ENCODE measurements at places on chromosomes 4 and X.

GRCh38 chrX:53319614-53320542 lies 38.5 kb upstream of the IQSEC2 start:
- DNase-seq, result no peak

GRCh38 chr4:107654694-107655093 lies 65.3 kb downstream of the PAPSS1 start:
- DNase-seq, result no peak

GRCh38 chr4:88613417-88613875 lies 21.2 kb downstream of the HERC3 start:
- peak; percentile 63 for DNase-seq

DNA sequence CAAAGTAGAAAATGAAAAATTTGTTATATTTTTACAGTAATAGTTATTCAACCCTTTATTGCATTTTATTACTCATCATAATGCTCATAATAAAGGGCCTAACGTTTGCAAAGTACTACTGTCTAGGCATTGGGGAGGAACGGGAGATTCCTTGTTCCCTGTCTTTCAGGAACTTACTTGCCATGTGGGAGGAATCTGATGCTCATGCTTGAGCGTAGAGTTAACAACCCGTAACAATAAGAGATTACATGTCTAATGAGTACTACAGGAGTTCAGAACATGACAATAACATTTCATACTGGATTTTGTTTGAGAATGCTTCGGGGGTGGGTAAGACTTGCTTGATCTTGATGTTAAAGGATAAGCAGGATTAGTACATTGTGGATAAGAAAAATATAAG lies 2.9 kb downstream of the CCSER1 start:
- DNase-seq, result no peak

GRCh38 chr4:54274264-54274663 lies 45.2 kb downstream of the PDGFRA start:
- no peak for DNase-seq

DNA sequence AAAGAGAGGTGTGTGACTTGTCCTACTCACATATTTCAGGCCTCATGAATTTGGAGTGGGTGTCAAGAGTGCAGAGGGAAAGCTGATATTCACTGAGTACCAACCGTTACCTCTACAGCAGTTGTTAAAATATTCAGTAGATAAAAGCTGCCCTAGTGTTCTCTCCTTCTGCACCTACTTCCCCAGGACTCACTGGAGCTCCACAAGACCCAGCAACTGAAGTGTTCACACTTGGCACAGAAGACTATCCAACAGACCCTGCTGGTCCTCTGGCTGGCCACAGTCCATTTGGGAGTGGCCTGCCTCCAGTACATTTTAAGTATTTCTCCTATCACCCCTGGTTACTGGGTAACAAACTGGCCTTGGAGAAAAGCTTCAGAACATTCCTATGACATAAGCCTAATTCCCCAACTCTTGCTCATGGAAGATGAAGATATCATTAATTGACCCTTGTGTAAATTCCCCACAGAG lies 70.8 kb downstream of the PPARGC1A start:
- DNase-seq, result no peak

GRCh38 chr4:188781655-188782054 lies 642.4 kb downstream of the TRIML1 start:
- peak; percentile 13 for DNase-seq

DNA sequence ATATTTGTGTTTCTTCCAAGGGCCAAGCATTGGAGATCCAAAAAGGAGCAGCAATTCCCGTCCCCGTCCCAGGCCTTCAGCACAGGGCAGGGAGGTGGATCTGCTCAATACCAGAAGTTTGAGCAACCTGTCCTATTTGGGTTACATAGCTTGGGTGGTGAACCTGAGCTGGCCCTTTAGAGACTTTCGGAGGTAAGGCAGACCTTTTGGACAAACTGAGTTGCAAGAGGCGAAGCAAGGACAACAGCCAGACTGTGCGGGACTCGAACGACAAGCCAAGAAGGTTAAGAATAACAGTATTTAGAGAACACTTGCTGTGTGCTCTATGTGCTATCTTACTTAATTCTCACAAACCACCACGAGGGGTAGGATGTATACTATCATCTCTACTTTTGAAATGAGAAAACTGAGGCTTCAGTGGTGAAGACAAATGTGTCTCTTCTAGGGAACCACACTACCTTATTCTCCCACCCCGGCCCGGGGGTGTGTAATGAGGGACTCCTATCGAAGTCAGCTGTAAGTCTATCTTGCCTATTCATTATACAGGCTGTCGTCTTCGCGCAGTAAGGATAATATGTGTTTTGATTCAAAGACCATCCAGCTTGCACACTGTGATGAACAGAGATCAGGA lies 1.3 kb downstream of the NOP14 start:
- DNase-seq, result peak; percentile 85

DNA sequence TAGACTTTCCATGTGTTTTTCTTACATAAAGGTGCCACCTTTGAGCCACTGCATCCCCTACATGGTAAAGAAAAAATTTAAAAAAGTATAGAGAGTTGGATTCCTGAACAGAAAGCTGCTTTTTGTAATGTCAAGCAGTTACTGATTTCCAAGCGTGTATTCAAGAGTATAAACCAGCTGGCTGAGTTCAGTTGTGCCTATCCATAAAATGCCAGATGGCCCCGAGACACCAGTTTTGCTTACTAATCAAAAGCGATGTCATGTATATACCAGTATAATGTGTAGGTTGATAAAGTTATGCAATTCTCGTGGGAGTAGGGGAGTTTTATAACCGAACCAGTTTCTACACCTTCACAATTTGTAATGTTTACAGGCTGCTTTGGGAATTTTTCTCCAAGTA lies 26.2 kb upstream of the PNPLA4 start:
- DNase-seq, result no peak

GRCh38 chr4:47914926-47915237 lies 499 bp upstream of the NFXL1 start:
- no peak for DNase-seq

GRCh38 chr4:177099211-177099610 lies 210.5 kb upstream of the NEIL3 start:
- DNase-seq, result no peak

GRCh38 chr4:39626261-39626660 lies 12.4 kb downstream of the SMIM14 start:
- DNase-seq, result peak; percentile 94

- DNase-seq, result no peak
These were observed 308.8 kb downstream of the SPRY1 start for GRCh38 chr4:123705419-123705818.

DNA sequence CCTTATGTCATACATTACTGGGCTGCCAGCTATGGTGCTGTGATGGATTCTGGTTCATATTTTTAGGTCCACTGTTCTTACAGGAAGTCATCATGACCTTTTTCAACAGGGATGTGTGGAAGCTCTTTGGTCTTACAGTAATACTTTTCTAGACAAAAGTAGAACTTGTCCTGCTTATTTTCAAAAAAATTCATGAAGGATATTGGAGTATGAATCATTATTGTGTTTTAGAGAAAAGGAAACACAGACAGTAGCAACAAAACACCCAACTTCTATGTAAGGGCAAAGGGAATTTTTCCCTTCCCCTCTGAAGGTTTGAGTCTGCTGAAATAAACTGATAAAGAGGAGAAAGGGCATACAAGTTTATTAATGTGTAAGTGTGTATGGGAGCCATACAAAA lies 54.7 kb upstream of the FAM9C start:
- no peak for DNase-seq

DNA sequence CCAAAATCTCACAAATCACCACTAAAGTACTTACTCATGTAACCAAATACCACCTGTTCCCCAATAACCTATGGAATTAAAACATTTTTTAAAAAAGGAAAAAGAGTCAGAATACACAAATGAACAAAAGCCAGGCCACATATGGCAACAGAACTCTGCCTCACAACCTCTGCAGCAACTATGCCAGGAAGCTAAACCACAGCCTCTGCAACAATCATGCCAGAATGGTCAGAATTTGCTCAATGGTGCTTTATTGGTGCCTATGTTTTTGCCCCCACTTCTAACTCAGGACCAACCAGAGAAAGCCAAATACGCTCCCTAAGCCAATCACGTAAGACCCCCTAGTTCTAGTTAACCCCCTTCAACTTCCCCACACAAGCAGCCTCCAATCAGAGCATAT lies 69.6 kb downstream of the HOPX start:
- DNase-seq, result no peak

- DNase-seq, result no peak
These were observed 7.2 kb upstream of the SORBS2 start for GRCh38 chr4:185819144-185819543.

GRCh38 chr4:110211007-110211769 lies 12.8 kb upstream of the ELOVL6 start:
- peak; percentile 75 for DNase-seq

DNA sequence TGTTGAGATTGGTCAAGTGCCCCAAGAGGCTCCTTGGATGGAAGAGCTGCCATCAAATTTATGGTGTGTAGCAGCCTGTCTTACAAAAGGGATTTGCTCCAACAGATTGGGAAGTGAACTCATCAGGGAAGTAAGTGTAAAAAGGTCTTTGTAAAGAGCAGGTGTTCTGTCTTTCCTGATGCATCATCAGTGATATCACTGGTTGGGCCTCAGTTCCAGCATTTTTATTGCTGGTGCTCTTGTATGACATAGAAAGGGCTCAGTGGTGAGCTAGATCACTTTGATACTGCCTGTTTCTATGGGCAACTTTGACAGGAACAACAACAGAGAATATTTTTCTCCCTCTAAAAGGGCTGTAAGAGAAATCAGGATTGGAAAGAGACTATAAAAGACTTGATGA lies 8.7 kb upstream of the GABRE start:
- DNase-seq, result no peak

DNA sequence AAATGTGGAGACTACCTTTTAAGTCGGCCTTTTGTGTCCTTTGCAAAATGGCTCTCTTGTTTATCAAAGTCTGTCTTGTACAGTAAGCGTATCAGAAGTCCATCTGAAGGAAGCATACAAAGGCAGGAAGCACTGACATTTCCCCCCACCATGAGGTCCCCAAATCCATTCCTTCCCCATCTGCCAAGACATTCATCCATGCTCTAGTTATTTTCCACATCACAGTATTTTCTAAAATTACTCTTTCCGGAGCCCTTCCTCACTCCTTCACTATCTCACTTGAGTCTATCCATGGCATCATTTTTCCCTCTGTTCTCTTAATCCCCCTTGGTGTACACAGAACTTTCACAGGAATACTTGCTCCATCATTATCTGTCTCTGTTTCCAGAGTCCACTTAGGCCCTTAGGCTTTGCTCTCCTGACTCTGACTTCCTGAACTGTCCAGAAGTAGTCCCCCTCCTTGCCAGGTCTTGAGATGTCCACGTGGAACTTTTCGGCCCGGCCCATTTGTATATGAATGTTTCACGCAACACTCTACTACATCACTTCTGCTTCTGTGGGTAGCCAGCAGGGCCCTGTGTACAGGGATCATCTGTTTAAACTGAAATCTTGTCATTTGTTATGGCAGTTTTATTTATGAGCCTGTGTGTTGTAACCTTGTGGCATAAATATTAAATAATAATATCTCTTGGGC lies 2.1 kb downstream of the SEL1L3 start:
- DNase-seq, result peak; percentile 70

DNA sequence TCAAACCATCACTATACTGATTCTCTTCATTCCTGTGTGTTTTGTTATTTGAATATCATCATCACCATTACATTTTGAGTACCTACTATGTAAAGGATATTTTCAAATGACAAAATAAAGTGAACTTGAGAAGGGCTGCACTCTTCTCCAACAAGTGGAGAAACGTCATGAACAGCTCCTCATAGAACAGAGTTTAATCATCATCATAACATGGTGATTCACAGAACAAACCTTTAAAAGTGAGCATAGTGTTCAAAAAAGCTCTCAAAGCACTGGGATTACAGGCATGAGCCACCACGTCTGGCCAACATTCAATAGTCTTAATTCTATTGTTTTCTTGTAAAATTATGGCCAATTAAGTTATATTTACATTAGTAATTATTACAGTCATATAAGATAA lies 993.9 kb downstream of the PDHA2 start:
- DNase-seq, result no peak

- DNase-seq, result no peak
These were observed 64.4 kb downstream of the DLG3 start for GRCh38 chrX:70509078-70509477.

DNA sequence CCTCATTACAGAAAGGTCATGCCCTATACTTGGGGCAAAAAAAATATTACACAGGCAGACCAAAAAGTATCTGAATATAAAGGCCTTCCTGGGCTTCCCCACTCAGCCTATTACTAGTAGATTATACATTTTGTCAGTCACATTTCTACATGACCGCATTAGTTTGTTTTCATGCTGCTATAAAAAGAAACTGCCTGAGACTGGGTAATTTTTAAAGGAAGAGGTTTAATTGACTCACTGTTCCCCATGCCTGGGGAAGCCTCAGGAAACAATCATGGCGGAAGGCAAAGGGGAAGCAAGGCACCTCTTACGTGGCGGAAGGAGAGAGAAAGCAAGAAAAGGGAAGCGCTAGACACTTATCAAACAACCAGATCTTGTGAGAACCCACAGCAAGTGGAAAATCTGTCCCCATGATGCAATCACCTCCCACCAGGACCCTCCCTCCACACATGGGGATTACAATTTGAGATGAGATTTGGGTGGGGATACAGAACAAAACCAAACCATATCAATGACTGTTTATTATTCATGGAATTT lies 1312.0 kb downstream of the PCDH7 start:
- DNase-seq, result no peak

GRCh38 chr4:39528061-39528465 lies 824 bp upstream of the UGDH start:
- DNase-seq, result peak; percentile 16

DNA sequence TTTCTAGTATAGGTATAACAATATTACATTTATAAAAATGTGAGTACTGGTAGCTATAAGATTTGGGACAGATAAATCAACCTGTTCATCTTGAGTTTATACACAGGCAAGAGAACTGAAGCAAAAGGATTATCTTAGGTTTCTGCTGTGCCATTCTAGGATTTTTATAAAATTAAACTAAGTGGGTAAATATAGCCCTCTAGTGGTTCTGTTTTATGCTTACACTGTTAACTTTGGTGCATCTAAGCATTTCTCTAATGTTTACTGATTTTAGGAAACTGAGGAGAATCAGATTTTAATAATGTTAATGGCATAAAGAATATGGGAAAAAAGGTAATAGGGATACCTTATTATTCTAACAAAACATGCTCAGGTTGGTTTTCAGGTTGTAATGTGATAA lies 1.1 kb upstream of the RRH start:
- peak; percentile 53 for DNase-seq

DNA sequence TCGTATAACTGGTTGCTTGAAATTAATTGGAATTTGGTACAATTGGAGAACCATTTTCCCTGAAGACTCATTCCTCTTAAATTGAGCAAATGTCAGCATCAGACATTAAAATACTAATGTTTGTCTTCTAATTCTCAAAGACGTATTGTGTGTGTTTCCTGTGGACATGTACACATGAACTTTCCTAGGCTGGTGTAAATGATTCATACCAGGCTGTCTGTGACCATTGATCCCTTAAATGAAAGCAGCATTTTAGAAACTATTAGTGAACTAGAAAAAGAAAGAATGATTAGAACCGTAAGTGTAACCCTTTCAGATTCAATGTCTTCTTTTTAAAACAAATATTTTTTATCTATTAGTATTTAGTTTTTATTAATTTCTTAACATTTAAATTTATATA lies 332.9 kb downstream of the PPP3CA start:
- no peak for DNase-seq

All from NAMALWA (cell line).